ENCODE measurements at places on chromosomes 5 and 9.

- no peak for DNase-seq
These were observed 115.9 kb upstream of the FCN2 start for GRCh38 chr9:134764473-134765269.

DNA sequence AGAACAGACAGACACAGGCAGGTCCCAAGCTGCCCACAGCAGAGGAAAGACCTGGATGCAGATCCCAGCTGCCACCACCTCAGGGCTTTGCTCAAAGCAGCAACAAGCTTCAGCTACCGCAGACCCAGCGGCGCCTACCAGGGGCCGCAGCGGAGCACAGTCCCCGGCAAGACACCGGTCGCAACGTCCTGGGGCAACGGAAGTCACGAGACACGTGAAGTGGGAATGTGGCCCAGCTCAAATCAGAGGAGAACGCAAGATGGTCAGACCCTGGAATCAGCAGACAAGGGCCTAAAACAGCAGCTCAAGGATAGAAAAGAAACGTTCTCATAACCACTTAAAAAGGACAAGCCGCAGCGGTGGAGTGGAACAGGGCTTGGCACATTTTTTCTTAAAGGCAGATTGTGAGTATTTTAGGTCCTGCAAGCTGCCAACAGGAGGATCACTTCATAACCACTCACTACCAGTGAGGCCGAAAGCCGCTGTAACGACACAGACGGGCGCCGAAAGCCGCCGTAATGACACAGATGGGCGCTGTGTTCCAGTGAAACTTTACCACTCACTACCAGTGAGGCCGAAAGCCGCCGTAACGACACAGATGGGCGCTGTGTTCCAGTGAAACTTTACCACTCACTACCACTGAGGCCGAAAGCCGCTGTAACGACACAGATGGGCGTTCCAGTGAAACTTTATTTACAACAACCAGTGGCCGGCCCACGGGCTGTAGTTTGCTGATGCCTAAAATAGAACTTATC, 21.7 kb downstream of the SLC9A3 start:
- DNase-seq = no peak

GRCh38 chr9:136342181-136343120, 15.1 kb downstream of the GPSM1 start:
- no peak for DNase-seq

- no peak for DNase-seq
These were observed 23.5 kb upstream of the CARTPT start for GRCh38 chr5:71695595-71695994.

GRCh38 chr5:36421256-36421655, 119.6 kb upstream of the RANBP3L start:
- DNase-seq = no peak

- DNase-seq = peak; percentile 56
These were observed 9.1 kb downstream of the PTCH1 start for GRCh38 chr9:95507464-95508241.

GRCh38 chr5:136906545-136906944, 541.2 kb upstream of the TRPC7 start:
- DNase-seq = no peak

GRCh38 chr9:33443464-33444154, 3.8 kb downstream of the AQP3 start:
- DNase-seq = no peak

DNA sequence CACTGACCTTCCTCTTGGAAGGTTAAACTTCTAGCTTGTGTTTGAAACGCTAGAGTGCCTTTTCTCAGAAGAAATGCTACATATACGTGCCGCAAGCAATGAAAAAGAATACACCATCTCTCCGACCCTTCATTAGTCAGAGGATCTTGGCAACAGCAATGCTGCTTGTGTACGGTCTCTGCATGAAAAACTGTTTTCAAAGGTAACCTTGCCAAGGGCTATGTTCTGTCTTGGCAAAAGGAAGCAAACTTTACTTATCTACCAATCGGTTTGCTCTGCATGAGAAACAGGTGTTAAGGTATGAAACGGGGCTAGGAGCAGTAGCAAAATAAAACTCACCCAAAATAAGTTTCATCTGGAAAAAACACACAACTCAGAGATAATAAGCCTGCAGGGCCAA, 297.8 kb downstream of the FBXL17 start:
- DNase-seq = no peak

DNA sequence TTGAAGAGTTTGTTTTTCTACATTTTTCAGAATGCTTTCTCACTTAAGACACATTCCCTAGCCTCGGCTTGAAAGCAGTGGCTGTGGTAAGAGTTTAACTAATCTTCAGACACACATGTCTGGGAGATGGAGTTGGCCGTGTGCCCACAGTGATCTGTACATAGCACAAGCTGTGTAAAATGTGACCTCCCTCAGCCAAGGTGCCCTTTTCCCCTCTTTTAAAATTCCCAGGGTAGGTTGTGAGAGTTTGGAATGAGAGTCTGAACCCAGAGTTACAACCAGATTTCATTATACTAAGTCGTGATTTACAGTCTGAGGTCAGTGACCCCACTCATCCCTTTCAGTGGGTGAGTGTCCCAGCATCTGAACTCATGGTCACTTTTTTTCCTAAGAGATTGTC, 230.4 kb downstream of the DOCK8 start:
- DNase-seq = no peak

DNA sequence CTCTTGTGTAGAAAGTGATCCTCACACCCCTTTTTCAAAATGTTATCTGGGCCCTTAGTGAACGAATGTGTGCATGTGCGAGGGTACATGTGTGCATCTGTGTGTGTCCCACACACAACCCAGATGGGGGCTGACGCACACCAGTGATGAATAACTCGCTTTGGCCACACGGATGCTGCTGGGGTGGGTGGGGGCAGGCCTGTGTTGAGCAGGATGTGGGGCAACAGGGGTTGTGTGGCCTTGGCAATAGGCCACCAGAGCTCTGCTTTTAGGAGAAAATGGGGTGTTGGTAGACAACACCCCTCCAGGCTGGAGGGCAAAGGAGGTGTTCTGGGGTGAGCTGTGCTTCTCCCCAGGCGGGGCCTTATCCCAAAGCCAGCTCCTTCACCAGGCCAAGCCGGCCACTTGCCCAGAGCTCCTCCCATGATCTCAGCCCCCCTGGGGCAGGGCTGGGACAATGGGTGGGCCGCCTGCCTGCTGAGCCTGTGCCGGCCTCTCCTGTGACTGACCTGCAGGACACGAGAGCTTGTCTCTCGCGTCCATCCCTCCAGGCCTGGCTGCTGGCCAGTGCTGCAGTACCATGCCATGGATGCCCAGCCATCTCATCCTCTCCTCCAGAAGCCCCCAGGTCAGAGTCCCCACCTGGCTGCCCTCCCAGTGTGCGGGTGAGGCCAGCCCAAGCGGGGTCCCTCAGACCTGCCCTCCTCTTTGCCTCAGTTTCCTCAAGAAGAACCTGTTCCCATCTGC, 1.7 kb downstream of the DBN1 start:
- DNase-seq = no peak

DNA sequence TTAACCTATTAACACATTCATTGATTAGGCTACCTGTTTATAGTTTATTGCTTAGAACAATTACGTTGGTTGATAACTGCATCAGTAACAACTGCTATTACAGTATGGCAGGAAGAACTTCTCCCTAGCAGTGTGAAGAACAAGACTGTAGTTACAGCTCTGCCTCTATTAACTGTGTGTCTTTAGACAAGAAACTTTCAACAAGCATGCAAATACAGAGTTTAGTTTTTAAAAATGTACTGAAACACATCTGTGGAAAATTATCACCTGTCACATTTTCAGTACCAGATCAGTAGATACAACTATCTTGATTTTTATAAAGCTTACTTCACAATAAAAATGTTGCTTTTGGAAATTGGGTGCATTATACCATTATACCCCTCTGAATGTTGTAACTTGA, 22.2 kb downstream of the ELL2 start:
- DNase-seq = no peak

DNA sequence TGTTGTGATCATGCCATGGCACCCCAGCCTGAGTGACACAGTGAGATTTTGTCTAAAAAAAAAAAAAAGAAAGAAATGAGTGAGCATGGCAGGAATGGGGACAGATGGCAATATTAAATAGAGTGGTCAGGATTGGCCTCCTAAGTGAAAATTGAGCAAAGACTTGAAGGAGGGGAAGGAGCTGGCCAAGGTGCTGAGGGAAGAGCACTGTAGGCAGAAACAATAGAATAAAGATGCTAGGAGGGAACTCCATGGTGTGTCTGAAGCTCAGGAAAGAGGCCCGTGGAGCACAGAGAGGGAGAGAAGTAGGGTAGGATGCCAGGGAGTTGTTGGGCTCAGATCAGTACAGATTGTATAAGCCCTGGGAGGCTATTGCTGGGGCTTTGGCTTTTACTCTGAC, 64.4 kb upstream of the PCAT7 start:
- no peak for DNase-seq

DNA sequence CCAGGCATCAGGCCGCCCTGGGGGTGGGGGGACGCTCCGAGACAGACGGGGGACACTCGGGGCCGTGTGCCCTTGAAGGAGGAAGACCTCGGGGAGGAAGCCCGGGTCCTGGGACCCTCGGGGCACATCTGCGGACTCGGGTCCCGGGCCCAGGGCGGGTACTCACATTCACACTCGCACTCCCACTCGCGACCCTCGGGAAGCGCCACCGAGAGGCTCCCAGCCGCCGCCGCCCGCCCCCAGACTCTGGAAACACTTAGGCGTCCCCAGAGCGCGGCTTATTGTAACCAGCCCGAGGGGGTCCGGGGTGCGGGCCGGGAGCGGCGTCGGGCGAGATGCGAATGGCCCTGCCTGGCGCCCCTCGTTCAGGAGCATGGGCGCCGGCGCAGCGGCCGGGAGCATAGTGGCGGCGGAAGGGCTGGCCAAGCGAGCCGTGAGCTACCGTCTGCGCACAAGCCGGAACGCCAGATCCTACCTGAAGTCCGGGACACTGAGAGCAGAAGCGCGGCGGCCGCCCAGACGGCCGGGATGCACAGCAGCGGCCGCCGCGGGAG, 559 bp downstream of the ROR2 start:
- no peak for DNase-seq

GRCh38 chr9:21432672-21433425, 7.4 kb upstream of the IFNA1 start:
- DNase-seq = no peak

GRCh38 chr9:133509179-133510083, 15.3 kb downstream of the MYMK start:
- no peak for DNase-seq

GRCh38 chr5:138948471-138949222, 73.5 kb upstream of the LRRTM2 start:
- no peak for DNase-seq

DNA sequence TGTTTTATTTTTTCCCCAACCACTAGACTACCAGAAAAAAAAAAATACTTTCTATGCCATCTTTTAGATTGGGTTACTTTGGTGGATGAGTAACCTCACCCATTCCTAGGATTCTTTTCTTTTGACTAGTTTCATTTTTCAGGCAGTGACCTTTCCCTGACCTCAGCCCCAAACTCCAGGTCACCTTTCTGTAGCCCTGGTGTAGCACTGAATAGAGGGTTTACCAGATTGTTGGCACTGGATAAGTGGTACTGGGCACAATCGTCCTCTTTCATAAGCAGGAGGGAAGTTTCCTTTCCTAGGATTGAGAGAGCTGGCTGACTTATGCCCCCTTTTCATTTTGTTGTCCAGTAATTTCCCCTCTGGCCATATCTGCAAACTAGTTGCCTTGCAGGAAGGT, 169.4 kb upstream of the TMEM161B start:
- no peak for DNase-seq

DNA sequence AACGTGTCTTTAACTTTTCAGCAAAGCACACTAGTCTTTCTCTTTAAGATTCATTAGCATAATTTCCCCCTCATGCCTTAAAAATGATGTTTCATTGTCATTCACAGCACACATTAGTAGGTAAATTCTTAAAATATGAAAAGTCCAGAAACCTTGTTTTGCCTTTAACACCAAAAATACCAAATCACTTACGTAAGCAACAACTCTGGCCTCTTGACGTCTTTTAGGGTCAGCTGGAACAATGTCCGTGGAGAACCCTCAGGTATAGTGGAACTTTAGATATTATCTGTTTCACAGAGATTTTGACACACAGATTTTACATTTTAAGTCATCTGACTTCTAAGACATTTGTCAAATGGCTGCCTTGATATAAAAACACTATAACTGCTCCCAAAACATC, 30.9 kb downstream of the LNPEP start:
- DNase-seq = no peak

GRCh38 chr9:21710548-21711191, 91.8 kb upstream of the MTAP start:
- DNase-seq = no peak

- DNase-seq = no peak
These were observed 1217.9 kb upstream of the ACO1 start for GRCh38 chr9:31166516-31166915.

DNA sequence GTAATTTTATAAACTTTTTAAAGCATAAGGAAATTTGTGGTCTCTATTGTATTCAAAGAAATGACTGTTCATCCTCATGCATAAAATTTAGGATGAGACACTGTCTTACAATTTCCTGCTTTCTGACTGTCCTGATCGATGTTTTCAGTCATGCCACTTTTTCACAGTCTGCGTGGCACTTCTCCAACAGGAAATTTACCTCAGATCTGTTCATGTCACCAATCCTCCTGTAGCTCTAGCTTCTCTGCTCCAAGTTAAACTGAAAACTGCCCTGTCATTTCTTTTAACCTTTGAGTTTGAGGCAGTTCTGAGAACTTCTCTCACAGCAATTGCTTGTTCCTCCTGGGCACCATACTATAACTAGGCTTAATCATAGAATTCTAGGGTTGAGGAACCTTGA, 455.1 kb downstream of the EFNA5 start:
- no peak for DNase-seq

GRCh38 chr9:6667633-6668280, 22.2 kb upstream of the GLDC start:
- peak; percentile 20 for DNase-seq

DNA sequence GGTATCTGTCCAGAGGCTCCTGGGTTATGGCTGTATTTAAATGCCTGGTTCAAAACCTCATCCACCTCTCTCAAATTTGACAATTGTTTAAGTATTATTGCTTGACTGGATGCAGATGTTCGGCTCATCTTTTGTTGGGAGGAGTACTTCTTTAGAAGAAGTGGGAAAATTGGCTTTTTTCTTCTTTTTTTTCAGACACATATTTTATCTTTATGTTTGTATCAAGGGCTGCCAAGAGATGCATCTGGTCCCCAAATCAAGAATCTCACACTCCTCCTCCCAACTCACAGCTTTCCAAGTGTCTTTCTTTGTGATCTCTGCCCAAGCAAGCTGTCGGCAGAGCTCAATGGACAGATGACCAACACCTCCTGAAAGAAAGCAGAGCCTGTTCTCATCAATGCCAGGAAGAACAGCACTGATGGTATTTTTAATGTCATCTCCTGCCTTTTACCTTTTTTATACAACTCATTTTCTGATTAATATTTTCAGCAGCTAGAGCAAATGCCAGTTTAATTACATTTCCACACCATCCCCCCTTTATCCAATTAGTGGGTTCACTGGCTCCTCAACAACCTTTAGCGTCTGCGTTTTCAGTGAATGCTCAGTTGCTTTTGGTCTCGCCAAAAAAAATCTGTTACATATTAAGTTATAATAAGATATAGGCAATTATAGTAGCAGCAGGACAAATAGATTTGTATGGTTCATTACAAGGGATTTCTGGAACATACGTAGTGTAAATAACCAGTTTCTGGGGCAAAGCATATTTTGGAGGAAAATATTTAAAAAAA, 110.3 kb upstream of the SLIT3 start:
- no peak for DNase-seq

- DNase-seq = no peak
These were observed 11.0 kb downstream of the MPDZ start for GRCh38 chr9:13268469-13268868.

All from renal cortex interstitium (tissue), 15 donors.